ENCODE measurements at places on chromosomes 7 and 10.

DNA sequence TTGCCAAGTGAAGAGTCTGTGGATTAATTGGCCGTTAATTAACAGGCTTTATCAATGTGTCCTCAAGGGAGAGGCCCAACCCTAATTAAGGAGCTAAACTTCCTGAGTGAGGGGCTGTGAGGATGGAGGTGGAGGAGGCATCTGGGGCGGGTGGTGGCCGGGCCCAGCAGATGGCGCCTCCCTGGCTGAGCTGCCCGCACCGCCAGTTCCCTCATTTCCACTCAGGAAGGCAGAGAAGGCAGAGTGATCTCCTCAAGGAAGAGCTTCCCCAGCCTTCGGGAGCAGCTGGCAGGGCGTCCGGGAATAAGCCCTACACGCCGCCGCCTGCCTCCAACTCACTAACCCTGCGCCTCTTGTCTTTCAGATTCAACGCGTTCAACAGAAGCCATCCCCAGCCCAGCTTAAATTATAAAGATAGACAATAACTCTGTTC, 112.2 kb downstream of the CYTH3 start:
- peak; percentile 82 for DNase-seq

- DNase-seq = peak; percentile 72
These were observed at the start of gene SRRM3 for GRCh38 chr7:76201732-76202665. TSS of gene SRRM3 (plus strand) at chr7:76201896. CDS start at chr7:76235067, 33,171 bp downstream.

- no peak for DNase-seq
These were observed 74.2 kb downstream of the RAB18 start for GRCh38 chr10:27578316-27578715.

DNA sequence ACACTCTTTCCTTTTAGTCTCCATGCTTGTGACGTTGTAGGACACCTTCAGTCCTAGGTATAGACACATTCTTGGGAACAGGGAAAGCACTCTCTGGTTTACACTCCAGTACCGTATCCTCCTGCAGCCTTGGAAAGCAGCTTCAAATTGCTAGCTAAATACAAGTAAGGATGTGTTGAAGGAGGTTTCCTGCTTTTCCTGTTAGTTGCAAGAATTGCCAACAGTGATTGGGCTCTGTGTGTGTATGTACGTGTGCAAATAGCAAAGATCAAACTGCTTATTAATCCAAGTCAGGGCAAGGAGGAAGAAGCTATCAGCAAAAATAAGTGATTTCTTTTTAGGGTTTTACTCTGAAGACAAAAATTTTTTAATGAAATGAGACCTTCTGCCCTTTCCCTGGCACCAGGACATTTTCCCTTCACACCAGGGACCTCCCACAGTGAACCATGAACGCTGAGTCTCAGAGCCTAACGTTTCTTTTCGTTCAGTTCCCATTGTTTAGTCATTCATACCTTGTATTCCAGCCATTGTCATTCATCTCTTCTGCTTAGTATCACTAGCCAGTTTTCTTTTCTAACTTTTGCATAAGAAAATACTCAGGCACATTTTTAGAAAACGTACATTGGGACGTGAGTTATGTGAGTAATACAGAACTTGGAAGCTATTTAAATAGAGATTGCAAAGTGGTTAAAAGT, 36.9 kb upstream of the AUTS2 start:
- DNase-seq = no peak

DNA sequence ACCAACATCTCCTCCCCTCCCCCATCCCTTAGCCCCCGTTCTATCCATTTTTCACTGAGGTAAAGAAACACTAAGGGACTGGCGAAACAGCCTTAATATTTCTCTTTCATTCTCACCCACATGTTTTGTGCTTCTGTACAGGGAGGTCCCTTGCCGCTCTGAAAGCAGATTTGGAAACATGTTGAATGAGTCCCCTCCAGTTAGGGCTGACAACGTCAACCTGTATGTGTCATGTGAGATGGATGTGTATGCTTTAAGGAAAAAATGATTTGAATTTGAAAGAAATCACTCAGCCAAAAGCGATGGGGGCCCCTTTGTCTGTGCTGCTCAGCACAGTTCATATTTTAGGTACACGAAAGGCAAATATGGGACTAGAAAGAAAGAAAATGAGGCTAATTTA, 314.3 kb upstream of the LRGUK start:
- no peak for DNase-seq

DNA sequence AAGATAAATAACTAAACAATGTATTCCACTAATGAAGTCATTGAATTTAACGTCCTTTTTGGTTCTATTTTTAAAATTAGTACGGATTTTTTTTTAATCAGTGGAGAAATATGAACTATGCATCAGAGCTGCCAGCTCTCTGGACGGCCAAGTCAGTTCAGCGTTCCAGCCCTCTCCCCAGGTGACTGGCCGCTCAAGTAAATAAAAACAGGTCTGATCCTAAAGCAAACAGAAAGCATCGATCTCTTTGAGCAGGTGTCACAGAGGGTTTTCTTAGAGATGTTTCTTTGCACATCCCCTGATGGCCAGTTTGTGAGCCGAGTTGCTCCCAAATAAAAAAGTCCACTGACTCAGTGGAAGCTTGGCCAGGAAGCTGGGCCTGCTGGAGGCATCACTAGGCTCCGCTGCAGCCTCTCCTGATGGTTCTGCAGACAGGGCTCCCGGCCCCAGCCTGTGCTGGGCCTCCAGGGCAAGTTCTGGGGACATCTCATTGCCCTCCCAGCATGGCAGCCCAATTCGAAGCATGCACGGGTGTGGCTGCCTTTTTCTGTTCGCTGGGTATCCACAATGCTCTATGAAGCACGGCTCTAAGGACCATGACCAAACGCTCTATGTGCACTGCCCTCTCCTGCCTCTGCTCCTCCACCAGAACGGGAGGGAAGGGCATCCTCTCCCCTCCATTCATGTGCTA, 74.7 kb upstream of the PPP2R2D start:
- no peak for DNase-seq

All from fibroblast of skin of back (primary cell).